ENCODE measurements at places on chromosomes 1 and 21. TPM values are rescaled to one million over a fixed set of nuclear protein-coding genes. Genes with fewer than 3 reads are reported as not detected.
A peak's percentile ranks its signal among the peaks of the same experiment; 100 is the strongest.

DNA sequence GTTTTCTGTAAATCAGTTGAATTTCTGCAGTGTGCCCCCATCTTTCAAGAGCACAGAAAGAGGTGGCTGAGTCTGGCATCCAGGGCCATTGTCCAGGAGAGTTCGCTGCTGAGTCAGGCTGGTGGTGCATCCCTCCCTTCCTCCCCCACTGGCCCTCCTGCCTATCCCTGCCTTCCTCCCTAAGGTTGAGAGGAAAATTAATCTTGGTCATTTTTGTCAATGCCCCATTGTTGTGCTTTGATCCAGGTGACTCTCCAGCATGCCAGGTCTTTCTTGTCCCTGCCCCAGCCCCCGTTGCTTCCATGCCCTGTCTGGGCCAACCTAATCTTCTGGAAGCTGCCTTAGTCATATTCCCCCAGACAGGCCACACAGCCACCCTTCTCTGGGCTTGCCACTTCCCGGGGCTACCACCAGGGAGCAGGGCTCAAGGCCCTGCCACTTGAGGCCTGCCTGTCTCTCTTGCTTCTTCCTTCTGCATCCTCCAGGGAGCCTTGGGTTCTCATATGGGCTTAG, 26.6 kb downstream of the PROK1 start:
- no peaks in the 10 kb centered on the region for H3K4me1 ChIP-seq
- no peak for DNase-seq
- no peaks in the 10 kb centered on the region for H3K27me3 ChIP-seq

The AGMAT gene
- 0.18 TPM for total RNA-seq

The ROR1 gene
- total RNA-seq, result 18.7 TPM

The LPGAT1 gene
- 50.0 TPM for total RNA-seq

The SEC22B gene
- 39.7 TPM for total RNA-seq

GRCh38 chr1:190159146-190159545, 318.5 kb downstream of the BRINP3 start:
- no peak for DNase-seq
- no peaks in the 10 kb centered on the region for H3K36me3 ChIP-seq
- no peak overlapping the region for H3K4me3 ChIP-seq
- no peak overlapping the region for H3K27ac ChIP-seq
- no peaks in the 10 kb centered on the region for H3K4me1 ChIP-seq

- H3K27ac ChIP-seq, result no peak overlapping the region
- H3K4me1 ChIP-seq, result no peaks in the 10 kb centered on the region
- H3K36me3 ChIP-seq, result no peaks in the 10 kb centered on the region
- no peaks in the 10 kb centered on the region for H3K27me3 ChIP-seq
Measured at GRCh38 chr21:44368711-44369446, 15.5 kb downstream of the TRPM2 start.

- no peak overlapping the region for H3K4me3 ChIP-seq
Measured at GRCh38 chr1:26097696-26098095, 13.9 kb upstream of the PDIK1L start.

DNA sequence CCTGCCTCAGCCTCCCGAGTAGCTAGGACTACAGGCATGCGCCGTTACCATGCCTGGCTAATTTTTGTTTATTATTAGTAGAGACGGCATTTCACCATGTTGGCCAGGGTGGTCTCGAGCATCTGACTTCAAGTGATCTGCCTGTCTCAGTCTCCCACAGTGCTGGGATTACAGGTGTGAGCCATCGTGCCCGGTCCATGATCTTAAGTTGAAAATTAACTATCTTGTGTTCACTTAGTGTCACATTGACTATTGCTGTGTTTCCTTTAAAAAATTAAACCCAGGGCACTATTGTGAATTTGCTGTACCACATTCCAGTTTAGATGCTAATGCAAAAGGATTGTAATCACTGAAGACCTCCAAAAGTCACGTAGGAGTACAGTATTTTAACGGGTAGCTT, 14.1 kb downstream of the CMPK1 start:
- H3K4me3 ChIP-seq, result no peak overlapping the region
- peaks cover 1% of the 10 kb centered on the region for H3K4me1 ChIP-seq
- H3K27ac ChIP-seq, result no peak overlapping the region
- no peaks in the 10 kb centered on the region for H3K36me3 ChIP-seq
- H3K27me3 ChIP-seq, result no peaks in the 10 kb centered on the region

The ALX3 gene
- total RNA-seq, result not detected

- no peak overlapping the region for H3K4me3 ChIP-seq
- H3K27me3 ChIP-seq, result no peaks in the 10 kb centered on the region
- DNase-seq, result no peak
- no peaks in the 10 kb centered on the region for H3K4me1 ChIP-seq
Measured at GRCh38 chr1:3483801-3484444, 29.5 kb downstream of the ARHGEF16 start.

- no peak overlapping the region for H3K4me3 ChIP-seq
- no peaks in the 10 kb centered on the region for H3K4me1 ChIP-seq
- H3K27me3 ChIP-seq, result no peaks in the 10 kb centered on the region
- H3K36me3 ChIP-seq, result no peaks in the 10 kb centered on the region
- no peak for DNase-seq
Measured at GRCh38 chr21:32545948-32546441, 39.3 kb downstream of the TCP10L start.

GRCh38 chr1:151733126-151733525, 11.8 kb downstream of the RIIAD1 start:
- no peaks in the 10 kb centered on the region for H3K36me3 ChIP-seq
- H3K4me3 ChIP-seq, result no peak overlapping the region
- DNase-seq, result no peak
- no peak overlapping the region for H3K27ac ChIP-seq

DNA sequence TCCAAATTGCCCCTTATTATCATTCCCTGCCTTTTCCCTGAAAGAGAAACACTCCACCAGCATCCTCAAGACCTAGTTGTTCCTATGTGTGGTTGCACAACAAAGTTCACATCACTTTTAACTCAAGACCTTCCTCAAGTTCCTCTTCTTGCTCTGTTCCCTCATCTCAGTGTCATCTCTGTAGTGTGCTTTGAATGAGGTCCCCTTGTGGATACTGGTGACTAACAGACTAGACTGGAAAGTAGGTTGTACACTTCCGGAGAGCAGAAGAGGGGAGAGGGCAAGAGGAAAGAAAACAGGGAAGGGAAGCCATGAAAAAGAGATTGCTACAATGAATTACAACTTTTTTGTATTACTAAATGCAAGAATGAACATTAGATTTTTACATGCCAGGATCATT, 853.8 kb downstream of the USP25 start:
- no peak overlapping the region for H3K27ac ChIP-seq
- H3K36me3 ChIP-seq, result no peaks in the 10 kb centered on the region
- H3K4me1 ChIP-seq, result no peaks in the 10 kb centered on the region
- H3K4me3 ChIP-seq, result no peak overlapping the region
- no peaks in the 10 kb centered on the region for H3K27me3 ChIP-seq

GRCh38 chr1:233730809-233731208, 116.9 kb downstream of the KCNK1 start:
- H3K27me3 ChIP-seq, result no peaks in the 10 kb centered on the region
- H3K27ac ChIP-seq, result no peak overlapping the region
- H3K4me3 ChIP-seq, result no peak overlapping the region
- peaks cover 4% of the 10 kb centered on the region for H3K4me1 ChIP-seq
- no peaks in the 10 kb centered on the region for H3K36me3 ChIP-seq
- DNase-seq, result no peak

The SPRR1A gene
- not detected for total RNA-seq

GRCh38 chr1:204889681-204890383, 19.2 kb downstream of the NFASC start:
- no peaks in the 10 kb centered on the region for H3K36me3 ChIP-seq
- H3K27me3 ChIP-seq, result no peaks in the 10 kb centered on the region
- H3K27ac ChIP-seq, result no peak overlapping the region
- H3K4me1 ChIP-seq, result no peaks in the 10 kb centered on the region
- no peak overlapping the region for H3K4me3 ChIP-seq

The ARMH1 gene
- 6.7 TPM for total RNA-seq

The RGS8 gene
- total RNA-seq, result 0.10 TPM

The OR10J1 gene
- total RNA-seq, result not detected

GRCh38 chr21:32413697-32414578, 1.4 kb downstream of the EVA1C start:
- H3K4me3 ChIP-seq, result peak overlapping the region; percentile 84
- DNase-seq, result no peak
- no peaks in the 10 kb centered on the region for H3K27me3 ChIP-seq

- no peak overlapping the region for H3K4me3 ChIP-seq
- no peaks in the 10 kb centered on the region for H3K36me3 ChIP-seq
- no peaks in the 10 kb centered on the region for H3K4me1 ChIP-seq
- H3K27me3 ChIP-seq, result no peaks in the 10 kb centered on the region
Measured at GRCh38 chr1:107004421-107004820, 52.1 kb upstream of the PRMT6 start.

The DNTTIP2 gene
- total RNA-seq, result 55.6 TPM

The NR5A2 gene
- 2.0 TPM for total RNA-seq

DNA sequence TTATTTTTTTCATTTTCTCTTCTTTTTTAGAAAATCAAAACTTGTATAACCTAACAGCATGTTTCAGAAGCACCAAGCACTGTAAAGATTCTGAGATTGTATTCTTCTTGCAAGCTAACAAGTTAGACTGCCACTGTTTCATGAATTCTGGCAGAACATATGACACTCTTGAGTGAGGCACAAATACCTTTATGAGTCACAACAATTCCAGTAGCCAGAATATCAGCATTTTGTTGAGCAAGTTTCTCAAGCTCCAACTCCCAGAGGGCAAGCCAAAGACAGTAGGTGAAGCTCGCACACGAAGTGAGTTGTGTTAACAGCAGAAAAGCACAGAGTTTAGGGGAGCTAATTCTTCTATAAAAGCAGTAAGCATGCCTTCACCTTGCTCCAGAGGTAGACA, 268.8 kb upstream of the NCAM2 start:
- H3K4me1 ChIP-seq, result no peaks in the 10 kb centered on the region
- no peak overlapping the region for H3K4me3 ChIP-seq
- no peak for DNase-seq
- H3K27me3 ChIP-seq, result no peaks in the 10 kb centered on the region

- no peaks in the 10 kb centered on the region for H3K4me1 ChIP-seq
- H3K36me3 ChIP-seq, result no peaks in the 10 kb centered on the region
- no peaks in the 10 kb centered on the region for H3K27me3 ChIP-seq
- no peak overlapping the region for H3K4me3 ChIP-seq
- H3K27ac ChIP-seq, result no peak overlapping the region
Measured at GRCh38 chr1:223631956-223632355, 33.5 kb downstream of the CAPN8 start.

DNA sequence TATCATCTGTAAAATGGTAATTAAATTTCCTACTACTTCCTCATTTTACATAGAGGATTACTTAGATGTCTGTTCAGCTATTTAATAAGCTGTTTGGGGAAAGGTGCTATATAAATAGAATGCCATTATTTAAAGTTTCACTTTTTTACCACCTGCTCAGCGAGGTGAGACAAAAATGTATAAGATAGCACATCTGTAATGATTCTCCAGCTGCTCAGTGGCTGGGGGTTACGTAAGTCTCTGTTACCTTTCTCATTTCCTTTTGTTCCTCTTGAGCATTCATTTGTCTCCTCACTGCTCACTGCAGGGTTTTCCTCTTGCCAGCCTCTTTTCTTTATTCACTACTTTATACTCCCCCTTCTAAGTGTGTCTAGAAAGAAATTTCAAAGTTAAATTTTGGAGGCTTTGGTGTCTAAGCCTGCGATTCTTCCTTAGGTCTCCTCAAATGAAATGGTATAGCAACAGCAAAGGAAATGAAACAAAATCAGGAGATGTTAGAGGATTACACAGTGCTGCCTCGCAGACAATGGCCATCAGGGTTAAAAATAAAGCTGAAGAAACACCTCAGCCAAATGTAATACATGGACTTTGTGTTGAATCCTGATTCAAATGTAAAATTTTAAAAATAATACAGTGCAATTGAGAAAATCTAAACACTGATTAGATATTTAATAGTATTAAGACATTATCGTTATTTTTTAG, 6.8 kb downstream of the RGS8 start:
- no peaks in the 10 kb centered on the region for H3K36me3 ChIP-seq
- H3K4me3 ChIP-seq, result no peak overlapping the region
- no peak overlapping the region for H3K27ac ChIP-seq
- no peaks in the 10 kb centered on the region for H3K27me3 ChIP-seq

The LRRC52 gene
- not detected for total RNA-seq

The SPRR1B gene
- not detected for total RNA-seq

DNA sequence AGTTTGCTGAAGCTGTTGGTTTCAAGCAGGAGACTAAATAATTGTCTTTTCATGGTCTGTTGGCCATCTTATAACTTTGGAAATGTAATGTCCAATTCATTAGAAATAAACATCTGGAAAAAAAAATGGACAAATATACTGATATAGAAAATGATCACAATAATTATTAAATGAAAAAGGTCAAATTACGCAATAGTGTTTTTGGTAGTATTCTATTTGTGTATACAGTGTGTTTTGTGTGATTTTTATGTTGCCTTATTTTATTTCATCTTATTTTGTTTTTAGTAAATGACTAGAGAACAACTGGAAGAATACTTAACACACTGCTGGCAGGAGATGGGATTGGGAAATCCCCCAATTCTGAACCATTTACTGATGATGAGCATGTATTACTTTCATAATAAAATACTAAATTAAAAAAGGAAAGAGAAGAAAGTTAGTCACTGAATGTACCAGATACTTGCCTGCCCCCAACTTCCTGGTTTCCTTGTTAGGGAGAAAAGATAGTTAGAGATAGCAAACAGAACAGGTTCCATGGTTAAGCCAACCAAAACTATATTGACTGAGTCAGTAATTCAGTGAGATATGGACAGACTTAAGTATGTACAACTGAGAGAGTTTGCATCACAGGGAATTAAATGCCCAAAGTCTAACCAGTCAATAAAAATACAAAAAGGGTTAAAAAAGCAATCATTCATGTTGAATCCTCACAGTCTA, 24.0 kb upstream of the SAMD13 start:
- no peak overlapping the region for H3K27ac ChIP-seq
- no peaks in the 10 kb centered on the region for H3K27me3 ChIP-seq
- H3K4me1 ChIP-seq, result no peaks in the 10 kb centered on the region
- no peak for DNase-seq
- H3K4me3 ChIP-seq, result no peak overlapping the region
- no peaks in the 10 kb centered on the region for H3K36me3 ChIP-seq

DNA sequence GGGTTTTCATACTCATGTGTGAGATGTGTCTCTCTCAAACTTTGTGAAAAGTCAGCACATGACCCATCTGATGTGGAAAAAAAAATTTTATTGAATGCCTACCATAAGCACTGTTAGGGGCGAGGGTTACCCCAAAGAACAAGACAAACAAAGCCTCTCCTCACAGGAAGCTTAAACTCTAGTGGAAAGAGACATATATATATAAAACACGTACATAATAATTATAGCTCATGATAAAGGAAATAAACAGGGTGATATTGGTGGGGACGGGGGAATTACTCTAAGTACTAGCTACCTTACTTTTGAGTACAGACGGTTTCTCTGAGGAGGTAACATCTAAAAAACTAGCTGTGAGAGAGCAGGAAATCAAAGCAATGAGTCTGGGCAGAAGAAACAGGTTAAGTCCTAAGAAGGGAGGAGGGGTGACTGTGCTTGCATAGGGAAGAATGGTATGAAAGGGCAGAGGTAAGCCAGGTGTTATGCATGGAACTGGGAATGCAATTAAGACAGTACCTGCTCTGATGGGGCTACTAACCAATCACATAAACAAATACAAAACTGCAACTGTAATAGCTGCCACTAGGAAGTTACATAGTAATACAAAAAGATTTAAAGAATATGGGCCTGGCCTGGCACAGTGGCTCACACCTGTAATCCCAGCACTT, 4.5 kb downstream of the LIN9 start:
- H3K27ac ChIP-seq, result no peak overlapping the region
- H3K4me3 ChIP-seq, result no peak overlapping the region
- no peaks in the 10 kb centered on the region for H3K27me3 ChIP-seq
- no peaks in the 10 kb centered on the region for H3K4me1 ChIP-seq

GRCh38 chr21:31558962-31559367, 100.5 kb upstream of the SOD1 start:
- DNase-seq, result peak; percentile 91
- peak overlapping the region; percentile 33 for H3K4me3 ChIP-seq
- no peaks in the 10 kb centered on the region for H3K36me3 ChIP-seq
- H3K4me1 ChIP-seq, result no peaks in the 10 kb centered on the region
- H3K27me3 ChIP-seq, result no peaks in the 10 kb centered on the region
- H3K27ac ChIP-seq, result no peak overlapping the region

Data from aorta (tissue), 5 donors.